ENCODE measurements at places on chromosomes 5 and 9.

GRCh38 chr9:136808806-136809158 is 1.0 kb downstream of the RABL6 start:
- DNase-seq, result no peak

DNA sequence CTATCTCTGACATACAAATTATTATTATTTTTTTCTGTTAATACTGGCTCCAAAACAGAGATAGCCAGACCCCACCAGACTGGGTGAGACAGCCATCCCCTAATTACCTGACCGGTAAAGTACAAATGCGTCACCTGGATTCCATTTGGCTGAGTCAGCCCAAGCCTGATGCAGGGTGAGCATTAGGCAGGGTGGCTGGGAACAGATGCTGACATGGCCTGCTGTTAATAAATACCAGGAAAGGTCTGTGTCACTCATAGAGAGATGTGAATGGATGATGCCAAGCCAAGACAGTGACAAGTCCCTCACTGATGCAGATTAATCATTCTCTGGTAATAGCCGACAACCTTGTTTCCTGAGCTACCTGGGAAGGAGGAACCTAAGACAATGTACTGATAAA is 183.5 kb downstream of the TRIM32 start:
- no peak for DNase-seq

DNA sequence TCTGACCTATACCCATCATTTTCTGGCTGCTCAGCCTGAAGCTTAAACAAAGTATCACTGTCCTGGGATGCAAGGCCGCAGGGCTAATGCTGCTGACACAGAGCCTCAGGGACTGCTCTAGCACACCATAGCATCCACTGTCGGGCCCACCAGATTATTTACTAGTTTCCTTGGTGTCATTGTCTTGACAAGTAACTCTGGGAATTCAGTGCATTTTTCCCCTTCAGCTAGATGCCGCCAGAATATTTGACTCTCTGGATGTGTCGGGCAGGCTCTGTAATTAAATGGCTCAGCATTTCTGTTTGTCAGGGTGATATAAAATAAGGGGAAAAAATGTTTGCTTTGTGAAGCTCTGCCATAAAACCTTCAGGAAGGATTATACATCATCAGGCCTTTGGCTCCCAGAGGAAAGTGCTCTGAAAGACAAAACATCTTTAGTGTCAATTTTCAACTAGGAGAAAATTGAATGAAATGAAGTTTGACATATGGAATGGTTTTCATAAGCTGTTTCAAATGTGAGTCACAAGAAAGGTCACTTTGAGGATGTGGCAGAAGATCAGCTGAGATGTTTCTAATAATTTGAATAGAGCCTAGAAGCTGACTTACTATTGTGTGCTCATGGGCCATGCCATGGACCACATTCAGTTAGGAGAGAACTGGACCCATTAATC is 350.1 kb downstream of the TMEM232 start:
- DNase-seq, result no peak

DNA sequence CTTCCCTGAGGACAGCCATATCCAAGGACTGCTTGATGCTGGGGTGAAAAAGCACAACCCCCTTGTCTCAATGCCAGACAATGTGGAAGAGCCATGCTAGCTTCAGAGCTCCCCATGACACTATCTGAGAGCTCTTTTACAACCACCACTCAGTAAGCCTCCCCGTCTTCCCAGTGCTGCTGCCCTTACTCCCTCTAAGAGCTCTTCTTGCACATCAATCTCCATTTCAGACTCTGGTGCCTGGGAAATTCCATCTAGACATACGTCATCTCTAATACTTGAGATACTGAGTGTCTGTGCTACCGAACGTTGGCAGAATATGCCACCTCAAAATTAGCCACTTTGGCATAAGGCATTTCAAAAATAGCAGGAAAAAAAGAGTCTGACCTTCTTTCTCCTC is 94.5 kb downstream of the EDIL3 start:
- DNase-seq, result no peak

DNA sequence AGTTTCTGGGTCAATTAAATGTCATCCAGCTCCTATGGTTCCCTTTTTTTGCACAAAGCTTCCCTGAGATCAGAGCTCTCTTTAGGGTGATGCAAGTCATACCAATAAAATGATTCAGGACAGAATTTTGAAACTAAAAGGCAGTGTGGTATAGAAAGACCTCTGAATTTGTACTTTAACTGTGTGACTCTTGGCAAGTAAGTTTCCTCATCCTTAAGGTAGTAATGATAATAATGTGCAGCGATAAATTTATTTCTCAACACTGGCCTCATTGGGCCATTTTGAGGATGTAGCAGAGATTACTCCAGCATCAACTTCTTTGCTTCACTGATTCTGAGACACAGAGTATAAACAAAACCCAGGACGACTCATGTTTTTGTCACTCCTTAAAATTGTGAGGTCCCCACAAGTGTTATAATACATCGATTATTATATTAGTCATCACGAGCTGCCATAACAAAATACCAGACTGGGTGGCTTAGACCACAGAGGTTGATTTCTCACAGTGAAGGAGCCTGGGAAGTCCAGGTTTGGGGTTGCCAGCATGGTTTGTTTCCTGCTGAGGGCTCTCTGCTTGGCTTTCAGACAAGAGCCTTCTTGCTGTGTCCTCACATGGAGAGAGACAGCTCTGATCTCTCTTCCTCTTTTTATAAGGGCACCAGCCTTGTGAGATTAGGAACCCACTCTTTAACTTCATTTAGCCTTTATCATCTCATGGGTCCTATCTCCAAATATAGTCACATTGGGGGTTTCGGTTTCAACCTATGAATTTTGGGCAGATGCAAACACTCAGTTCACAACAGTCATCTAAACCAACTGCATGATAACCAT is 293.0 kb downstream of the ZNF608 start:
- DNase-seq, result no peak

GRCh38 chr9:91716815-91717214 is 233.2 kb downstream of the ROR2 start:
- no peak for DNase-seq

GRCh38 chr9:120257483-120257882 is 322.5 kb downstream of the CDK5RAP2 start:
- DNase-seq, result no peak

DNA sequence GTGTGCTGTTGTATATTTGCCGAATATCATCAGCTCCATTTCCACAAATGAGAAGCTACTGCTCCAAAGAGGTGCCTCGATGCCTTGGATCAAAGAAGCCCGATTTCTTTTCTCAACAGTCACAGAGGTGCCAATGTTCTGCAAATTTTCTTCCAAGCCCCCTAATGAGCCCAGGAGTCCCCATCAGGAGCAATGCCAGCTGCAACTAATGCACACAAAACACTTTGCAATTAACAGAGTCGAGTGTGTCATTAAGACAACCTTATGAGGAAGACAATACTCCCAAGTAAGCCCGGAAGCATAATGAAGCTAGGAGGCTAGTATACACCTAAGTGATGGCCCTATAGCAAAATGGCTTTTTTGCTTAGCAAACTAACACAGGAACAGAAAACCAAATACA is 247.0 kb downstream of the TRIM32 start:
- DNase-seq, result no peak

GRCh38 chr9:132878695-132879456 is at the start of gene SPACA9:
TSS of gene SPACA9 (plus strand) at chr9:132878898. CDS start at chr9:132883948, 5,050 bp downstream.
- DNase-seq, result peak; percentile 5

DNA sequence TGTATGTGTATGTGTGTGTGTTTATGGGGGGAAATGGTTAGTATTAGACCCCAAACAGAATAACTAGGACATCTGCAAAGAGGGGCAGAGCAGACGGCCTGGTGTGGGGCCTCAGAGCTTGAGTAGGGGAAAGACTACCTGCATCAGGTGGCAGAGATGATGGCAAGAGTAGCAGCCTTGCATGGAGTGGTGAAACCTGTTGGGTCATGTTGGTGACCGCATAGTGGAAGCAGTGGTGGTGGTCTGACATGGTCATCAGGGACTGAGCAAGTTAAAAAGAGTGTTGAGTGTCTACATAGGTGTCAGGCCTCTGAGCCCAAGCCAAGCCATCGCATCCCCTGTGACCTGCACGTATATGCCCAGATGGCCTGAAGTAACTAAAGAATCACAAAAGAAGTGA is 153.2 kb downstream of the FGF10 start:
- DNase-seq, result no peak

- DNase-seq, result no peak
These were observed 28.0 kb upstream of the GRAMD2B start for GRCh38 chr5:126395198-126395597.

GRCh38 chr9:129874261-129875101 is 39.2 kb downstream of the USP20 start:
- no peak for DNase-seq

DNA sequence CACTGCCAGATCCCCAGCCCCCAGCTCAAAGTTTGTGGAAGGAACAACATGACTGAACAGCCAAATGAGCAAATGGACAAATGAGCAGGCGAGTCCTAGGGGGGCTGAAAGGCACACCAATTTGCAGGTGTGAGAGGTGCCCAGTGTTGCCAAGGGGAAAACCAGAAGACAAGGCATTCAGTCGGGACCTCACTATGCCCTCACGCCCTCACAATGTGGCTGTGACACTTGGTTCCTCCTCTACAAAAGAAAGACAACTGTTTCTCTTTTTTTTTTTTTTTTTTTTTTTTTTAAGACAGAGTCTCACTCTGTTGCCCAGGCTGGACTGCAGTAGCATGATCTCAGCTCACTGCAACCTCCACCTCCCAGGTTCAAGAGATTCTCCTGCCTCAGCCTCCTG is 28.0 kb downstream of the TNIP1 start:
- no peak for DNase-seq

- no peak for DNase-seq
These were observed 204.5 kb downstream of the DENND1A start for GRCh38 chr9:123725389-123725788.

- peak; percentile 21 for DNase-seq
These were observed 99.9 kb upstream of the TLE4 start for GRCh38 chr9:79471580-79472543.

DNA sequence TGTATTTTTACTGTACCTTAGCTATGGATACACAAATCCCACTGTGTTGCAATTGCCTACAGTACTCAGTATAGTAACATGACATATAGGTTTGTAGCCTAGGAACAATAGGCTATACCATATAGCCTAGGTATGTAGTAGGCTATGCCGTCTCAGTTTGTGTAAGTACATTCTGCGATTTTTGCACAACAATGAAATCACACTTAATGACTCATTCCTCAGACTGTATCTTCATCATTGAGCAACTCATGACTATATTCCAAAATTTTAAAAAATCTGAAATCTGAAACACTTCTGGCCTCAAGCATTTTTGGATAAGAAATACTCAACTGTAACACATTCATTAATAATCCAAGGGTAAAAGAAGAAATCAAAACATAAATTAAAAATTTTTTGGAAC is 666.8 kb upstream of the GRAMD2B start:
- DNase-seq, result no peak

DNA sequence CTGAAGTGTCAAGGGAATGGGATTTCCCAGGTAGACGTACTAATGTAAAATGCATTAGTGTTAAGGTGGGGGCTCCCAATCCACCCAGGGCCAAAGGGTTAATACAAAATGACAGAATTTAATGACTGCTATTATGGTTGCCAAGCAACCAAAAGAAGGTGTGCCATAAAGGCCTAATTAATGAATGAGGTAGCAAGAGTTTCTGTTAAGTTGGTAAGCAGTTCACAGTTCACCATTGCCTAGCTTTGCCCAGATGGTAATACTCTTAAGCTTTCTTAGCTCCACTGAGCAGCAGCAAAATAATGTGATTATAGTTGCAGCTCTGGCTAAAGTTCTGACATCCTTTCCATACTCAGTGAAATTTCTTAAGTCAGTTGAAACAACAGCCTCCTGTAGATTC is 211.7 kb downstream of the DENND1A start:
- DNase-seq, result no peak

GRCh38 chr5:74672215-74672877 is 12.7 kb upstream of the HEXB start:
- DNase-seq, result no peak

DNA sequence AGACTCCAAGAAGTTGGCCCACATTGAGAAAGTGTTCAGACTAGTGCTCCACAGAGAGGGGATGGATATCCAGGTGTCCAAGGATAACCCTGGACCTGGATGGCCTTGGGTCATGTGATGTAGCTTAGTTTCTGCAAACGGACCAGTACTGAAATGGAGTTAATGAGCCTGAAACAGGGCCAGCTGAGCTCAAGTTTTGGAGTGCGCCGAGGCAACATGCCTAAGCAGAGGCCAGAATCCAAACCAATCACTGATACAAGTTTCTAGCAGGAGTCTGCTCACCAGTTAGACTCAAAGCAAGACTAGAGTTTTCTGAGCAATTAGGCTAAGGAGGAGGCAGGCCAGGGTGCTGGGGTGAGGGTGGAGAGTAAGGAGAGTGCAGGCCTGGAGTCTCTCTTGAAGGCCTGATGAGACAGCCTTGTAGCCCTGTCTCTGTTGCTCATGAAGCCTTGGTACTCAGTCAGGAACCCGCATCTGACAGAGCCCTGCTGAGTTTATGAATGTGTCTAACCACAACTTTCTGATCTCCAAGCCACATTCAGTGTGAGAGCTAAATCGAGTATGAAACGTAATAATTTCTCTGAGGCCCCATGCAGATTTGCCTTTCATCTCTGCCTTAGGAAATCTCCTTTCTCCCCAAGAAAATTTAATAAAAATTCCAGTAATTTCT is 68.9 kb upstream of the EQTN start:
- DNase-seq, result no peak

DNA sequence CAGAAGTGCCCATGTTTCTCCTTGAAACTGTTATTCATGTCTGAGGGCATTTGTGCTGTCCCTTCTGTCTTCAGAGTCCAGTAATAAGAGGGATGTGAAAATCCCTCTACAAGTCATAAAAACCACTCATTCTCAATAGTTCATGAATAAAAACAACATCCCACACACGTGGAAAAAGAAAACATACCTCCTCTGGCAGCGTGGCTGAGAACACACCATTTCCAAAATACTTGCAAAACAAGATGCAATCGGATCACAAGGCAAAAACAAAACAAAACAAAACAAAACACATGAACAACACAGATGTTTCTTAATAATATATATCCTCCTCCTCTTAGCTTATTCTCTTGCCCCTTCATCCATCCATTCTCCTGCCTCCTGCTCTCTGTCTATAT is 71.0 kb upstream of the EQTN start:
- no peak for DNase-seq

GRCh38 chr5:135467871-135468485 is 15.8 kb upstream of the TIFAB start:
- no peak for DNase-seq

DNA sequence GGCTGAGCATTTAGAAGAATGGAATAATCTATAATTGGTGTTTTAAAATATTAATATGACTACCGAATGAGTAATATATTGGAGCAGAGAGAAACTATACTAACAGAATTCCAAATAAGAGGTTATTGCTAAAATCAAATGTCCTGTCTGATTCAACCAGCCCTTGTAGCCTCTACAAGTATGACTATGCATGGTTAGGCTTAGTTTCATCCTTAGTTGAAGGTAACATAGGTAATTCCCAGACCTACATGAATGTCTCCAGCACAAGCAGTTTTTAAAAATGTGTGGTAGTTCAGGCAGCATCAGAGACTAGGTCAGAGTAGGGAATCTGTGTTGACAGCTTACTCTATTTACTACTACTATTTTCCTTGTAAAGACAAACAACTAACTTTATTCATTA is 51.7 kb upstream of the SLC27A6 start:
- DNase-seq, result no peak

GRCh38 chr5:169151051-169151805 is 149.7 kb downstream of the SLIT3 start:
- DNase-seq, result no peak

- no peak for DNase-seq
These were observed 31.2 kb upstream of the NDUFB6 start for GRCh38 chr9:32603914-32604852.

- no peak for DNase-seq
These were observed 299.3 kb upstream of the POU5F2 start for GRCh38 chr5:94040591-94041148.

Data from T-cell (primary cell).